ENCODE measurements at places on chromosomes 6 and 20.

- DNase-seq, result no peak
Observed at GRCh38 chr6:35751594-35751993, 14.8 kb downstream of the ARMC12 start.

DNA sequence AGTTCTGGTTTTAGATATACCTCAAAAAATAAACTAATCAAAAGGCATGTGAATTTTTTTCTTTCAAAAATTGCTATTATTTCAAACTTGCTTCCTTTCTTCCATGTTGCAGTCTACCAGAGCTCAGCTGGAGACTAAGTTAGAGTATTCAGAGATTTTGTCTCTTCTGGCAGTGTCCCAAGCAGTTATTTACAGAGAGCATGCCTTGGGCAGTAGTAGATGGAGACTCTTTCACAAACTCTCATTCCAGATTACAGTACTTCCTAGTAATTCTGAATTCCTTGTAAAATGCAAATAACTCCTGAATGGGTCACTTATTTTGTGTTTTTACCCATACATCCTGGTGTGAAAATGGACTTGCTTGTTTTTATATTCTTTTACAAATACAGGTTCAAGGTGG lies 703.4 kb downstream of the EPHA7 start:
- no peak for DNase-seq

DNA sequence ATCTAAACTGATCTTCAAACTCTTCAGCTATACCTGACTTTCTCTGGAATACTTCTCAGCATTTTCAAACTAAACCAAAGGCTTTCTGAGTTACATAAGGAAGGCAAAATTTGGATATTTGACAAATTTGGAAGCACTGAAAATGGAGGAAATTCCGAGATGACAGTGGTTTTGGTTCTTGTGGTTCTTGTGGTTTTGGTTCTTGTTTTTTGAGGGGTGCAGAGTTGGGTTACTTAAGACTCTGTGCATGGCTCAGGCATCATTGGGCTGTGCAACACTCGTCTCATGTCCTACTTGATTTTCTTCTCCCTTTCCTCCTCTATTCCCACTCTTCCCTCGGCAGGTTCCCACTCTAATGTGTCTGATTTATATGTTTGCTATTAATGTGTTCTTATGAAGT lies 78.0 kb downstream of the SLC22A3 start:
- no peak for DNase-seq

GRCh38 chr6:68654134-68654533 lies 19.1 kb downstream of the ADGRB3 start:
- no peak for DNase-seq

GRCh38 chr6:88493717-88494116 lies 327.6 kb upstream of the CNR1 start:
- no peak for DNase-seq

DNA sequence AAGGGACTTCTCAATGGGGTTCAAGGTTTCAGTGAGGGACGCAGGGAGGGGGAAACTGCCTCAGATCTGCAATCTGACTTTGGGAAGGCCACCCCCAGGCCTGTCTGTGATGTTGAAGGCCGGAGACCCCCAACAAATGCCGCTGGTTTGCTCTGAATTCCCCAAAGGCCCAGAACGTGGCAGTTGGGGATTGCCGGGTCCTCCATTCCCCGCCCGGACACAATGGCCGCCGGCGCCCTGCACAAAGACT lies 326 bp upstream of the BCL2L1 start:
- no peak for DNase-seq

GRCh38 chr6:166554316-166554715 lies 32.2 kb downstream of the RAMACL start:
- DNase-seq, result no peak

DNA sequence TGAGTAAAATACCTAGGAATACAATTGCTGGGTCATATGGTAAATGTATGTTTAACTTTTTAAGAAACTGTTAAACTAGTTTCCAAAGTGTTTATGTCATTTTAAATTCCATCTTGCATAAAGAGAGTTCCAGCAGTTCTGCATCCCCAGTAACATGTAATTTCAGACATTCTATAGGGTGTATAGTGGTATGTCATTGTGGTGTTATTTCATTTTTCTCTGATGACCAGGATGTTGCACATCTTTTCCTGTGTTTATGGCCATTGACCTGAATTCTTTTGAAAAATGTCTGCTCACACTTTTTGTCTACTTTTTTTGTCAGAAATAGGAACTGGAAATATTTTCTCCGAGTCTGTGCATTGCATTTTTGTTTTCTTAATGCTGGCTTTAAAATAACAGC lies 128.9 kb downstream of the TMEM200A start:
- no peak for DNase-seq

DNA sequence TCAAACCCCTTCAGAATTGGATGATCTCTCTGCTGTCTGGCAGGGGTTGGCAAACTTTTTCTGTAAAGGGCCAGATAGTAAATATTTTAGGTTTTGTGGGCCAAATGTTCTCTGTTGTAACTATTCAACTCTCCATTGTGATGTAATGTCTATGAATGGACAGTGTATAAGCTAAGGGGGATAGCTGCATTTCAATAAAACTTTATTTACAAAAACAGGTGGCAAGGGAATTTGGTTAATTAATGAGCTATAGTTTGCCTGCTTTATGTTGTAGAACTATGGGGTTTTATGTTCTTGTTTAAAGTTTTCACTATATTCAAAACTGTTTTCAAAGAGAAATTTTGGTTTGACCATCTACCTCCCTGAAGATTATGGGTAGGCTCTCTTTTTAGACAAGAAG lies 182.1 kb upstream of the CITED2 start:
- DNase-seq, result no peak

DNA sequence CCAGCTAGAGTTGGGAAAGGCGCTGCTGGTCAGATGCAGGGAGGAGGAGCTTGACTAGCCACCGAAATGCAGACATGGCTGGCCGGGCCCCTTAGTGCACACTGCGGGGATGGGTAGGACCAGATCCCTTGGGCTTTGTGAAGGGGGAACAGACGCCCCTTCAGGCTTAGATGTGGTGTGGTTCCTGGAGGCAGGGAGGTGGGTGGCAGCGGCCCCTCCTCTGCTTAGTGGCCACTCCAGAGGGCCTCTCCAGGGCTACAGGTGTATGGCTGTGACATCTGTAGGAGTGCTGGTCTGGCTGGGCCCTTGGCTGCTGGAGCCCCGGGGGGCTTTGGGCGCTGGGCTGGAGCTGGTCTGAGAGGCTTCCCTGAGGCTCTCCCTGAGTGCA lies 5.9 kb downstream of the CCND3 start:
- DNase-seq, result no peak

DNA sequence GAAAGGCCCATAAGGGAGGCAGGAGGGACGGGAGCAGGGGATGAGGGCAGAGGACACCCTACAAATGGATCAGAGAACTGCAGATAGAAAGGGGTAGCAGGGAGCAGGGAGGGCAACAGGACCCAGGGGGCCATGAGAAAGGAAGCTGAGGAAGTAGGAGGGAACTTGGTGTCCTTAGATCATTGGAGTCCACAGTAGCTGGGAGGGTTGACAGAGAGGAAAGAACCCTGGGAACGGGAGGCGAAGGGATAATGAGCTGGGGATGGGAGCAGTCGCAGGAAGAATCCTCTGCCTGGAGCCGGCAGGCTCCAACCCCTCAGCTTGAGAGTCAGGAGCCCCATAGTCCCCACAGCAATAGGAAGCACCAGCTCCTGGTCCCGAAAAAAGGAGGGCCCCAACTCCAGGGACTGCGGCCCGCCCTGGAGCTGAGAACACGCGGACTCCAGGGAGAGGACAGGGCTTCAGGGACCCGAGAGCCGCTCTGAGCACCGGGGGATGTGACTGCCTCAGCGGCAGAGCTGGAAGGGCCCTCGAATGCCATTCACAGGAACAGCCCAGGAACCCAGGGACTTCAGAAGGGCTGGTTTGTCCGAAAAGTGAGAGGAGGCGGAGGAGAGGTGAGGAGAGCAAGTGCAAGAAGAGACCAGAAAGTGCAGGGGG lies 32.7 kb downstream of the HLA-A start:
- no peak for DNase-seq

GRCh38 chr20:34431168-34431567 lies 68.1 kb downstream of the ITCH start:
- no peak for DNase-seq

GRCh38 chr6:5457983-5458683 lies 196.8 kb downstream of the FARS2 start:
- peak; percentile 75 for DNase-seq

GRCh38 chr6:134060491-134061106 lies 8.2 kb upstream of the SLC2A12 start:
- DNase-seq, result no peak

GRCh38 chr20:55140631-55141030 lies 665.2 kb downstream of the DOK5 start:
- DNase-seq, result peak; percentile 74
